ENCODE measurements at places on chromosomes 13 and 19.

DNA sequence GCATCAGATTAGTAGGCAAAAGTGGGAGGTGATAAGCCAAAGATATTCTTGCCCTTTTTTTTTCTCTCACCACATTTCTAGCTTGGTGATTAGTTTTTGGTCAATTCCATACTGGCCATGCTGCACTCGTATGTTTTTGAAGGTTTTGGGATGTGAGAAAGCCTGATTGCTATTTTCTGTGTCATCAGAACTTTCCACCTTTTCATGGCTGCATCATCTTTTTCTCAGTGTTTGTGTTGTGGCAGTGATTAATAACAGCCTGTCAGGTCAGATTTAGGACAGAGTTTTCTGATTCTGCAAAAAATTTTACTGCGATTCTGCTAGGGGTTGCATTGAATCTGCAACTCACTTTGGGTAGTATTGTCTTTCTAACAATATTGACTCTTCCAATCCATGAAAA lies 32.9 kb downstream of the PSG1 start:
- DNase-seq, result no peak

GRCh38 chr13:109700176-109700575 lies 86.2 kb downstream of the IRS2 start:
- DNase-seq, result peak; percentile 29

GRCh38 chr13:74794147-74794546 lies 659.9 kb upstream of the KLF12 start:
- DNase-seq, result no peak

DNA sequence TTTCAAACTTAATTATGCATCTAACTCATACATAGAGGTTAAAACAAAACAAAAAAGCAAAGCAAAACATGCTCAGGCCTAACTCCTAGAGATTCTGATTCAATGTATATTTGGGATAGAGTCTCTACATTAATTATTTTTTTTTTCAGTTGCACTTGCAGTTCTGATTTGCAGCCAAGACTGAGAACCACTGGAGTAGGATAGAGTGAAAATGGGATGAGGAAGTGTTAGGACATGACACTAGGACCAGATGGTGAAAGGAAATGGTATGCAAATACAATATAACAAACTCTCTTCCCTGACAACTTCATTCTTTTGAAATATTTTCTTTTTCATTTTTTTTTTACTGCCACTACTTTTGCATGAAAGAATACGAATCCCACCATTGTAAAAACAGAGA lies 1.8 kb downstream of the CCDC122 start:
- no peak for DNase-seq
